ENCODE measurements at places on chromosomes 3 and 15.

- no peak for DNase-seq
These were observed 157.9 kb upstream of the BHLHE40 start for GRCh38 chr3:4821338-4821737.

- DNase-seq: no peak
These were observed 1.2 kb downstream of the CGNL1 start for GRCh38 chr15:57377478-57377847.

GRCh38 chr3:59084583-59084982, 34.8 kb upstream of the CFAP20DC start:
- no peak for DNase-seq

- no peak for DNase-seq
These were observed 214.6 kb upstream of the MDFIC2 start for GRCh38 chr3:70527026-70527425.

DNA sequence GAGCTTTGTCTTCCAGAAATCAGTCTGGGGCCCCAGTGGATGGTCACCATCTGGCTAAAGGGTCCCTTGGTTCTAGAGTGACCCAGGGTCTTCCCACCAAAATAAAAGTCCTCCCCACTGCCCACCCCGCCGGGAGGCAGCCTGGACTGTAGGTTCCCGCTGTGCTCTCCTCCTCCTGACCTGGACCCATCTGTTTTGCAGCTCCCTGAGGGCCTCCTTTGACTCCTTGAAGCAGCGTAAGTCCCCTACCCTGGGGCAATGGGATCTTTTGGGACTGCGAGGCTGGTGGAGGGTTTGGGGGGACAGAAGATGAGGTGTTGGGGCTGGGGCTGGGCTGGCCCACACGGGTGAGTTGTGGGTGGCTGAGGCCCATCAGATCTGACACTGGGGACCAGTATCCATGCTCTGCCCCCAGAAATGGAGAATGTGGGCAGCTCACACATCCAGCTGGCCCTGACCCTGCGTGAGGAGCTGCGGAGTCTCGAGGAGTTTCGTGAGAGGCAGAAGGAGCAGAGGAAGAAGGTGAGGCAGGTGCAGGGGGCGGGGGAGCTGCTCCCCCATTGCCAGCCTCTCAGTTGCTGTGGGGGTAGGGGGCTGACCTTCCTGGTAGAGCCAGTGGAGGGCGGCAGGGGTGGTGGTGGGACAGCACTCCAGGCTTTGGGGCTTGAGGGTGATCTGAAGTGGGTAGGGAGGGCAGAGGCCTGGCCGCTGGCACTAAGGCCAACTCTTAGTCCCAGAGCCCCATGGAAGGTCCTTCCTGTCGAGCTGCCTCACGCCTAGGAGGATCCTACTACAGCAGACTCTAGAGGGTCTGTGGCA, 30.4 kb downstream of the PSTPIP1 start:
- no peak for DNase-seq

DNA sequence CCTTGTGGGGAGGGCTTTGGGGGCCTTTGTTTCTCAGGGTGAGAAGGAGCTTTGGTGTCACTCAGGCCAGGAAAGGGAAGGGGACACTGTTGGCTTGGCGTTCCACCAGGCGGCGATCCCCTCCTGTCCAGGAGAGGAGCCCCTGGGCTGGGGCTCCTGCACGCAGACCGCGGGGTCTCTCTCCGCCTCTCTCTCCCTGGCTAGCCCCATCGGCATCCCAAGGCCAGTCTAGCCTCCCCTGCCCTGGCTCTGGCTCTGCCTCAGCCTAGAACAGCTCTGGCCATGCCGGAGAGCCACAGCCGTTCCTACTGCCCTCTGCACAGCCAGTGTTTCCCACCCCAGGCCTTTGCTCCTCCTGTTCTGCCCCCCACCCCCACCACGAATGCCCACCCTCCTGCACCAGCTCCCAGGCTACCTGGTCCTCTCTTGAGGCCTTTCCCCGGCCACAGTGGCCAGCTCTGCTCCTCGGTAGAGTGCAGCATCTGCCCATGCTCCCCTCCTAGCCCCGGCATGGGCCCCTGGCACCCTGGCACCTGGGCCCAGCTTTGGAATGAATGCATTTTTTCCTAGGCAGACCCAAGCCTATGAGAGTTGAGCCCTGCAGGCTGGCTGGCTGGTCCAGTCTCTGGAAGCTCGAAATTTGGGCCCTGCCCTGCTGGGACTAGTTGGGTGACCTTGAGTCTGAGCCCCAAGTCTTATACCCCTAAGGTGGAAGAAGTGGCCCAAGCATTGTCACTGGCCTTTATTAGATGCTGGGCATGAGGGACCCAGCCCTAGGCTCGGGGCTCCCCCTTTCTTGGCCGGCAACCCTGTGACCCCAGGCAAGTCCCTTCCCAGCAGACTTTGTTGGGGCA, 2.4 kb downstream of the PLXNA1 start:
- no peak for DNase-seq

DNA sequence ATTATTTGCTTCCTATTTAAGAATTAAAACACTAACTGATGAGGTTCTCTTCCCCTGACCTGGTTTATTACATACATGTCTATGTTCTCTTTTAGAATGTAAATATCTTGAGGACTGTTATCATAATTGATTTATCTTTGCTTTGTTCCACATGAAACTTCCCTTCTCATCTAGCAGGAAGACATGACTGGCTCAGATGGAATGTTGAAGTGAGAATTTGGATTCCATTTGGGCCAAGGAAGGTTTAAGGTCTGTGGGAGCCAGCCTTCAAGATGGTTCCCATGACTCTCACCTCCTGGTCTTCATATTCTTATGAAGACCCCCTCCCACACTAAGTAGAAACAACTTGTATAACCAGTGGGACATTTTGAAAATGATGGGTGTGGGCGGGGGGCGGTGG, 222.2 kb upstream of the GADL1 start:
- no peak for DNase-seq

DNA sequence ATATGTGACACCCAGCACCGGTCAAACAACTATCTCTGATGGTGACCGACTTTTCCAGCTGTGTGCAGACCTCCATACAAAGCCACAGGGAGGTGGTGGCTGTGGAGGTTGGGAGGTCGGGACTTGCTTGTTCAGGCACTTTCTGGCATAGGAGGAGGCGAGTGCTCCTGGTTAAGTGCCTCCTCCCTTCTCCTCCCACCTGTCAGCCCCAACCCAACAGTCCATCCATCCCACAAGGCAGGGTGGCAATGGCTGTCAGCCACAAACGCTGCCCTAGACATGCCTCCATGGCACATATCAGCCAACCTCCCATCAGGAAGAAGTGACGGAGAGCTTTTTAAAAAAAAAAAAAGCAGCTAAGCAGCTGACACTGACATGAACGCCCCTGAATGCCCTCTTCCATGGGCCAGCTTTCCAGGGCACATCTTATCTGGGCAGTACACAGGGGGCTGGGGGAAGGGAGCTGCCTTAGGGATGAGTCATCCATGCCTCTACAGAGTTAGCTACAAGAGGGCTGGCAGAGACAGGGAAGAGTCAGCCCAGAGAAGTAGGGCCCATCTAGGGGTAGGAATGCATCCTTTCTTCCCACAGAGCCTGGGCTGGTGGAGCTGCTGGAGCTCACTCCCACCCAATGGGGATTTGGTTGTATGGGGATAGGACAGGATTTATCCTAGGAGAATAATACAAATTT, 41.2 kb downstream of the CCDC12 start:
- DNase-seq: no peak

GRCh38 chr15:77410701-77411618, 8.9 kb downstream of the PEAK1 start:
- DNase-seq: no peak

- DNase-seq: no peak
These were observed 108.0 kb downstream of the CMSS1 start for GRCh38 chr3:99925584-99926230.

DNA sequence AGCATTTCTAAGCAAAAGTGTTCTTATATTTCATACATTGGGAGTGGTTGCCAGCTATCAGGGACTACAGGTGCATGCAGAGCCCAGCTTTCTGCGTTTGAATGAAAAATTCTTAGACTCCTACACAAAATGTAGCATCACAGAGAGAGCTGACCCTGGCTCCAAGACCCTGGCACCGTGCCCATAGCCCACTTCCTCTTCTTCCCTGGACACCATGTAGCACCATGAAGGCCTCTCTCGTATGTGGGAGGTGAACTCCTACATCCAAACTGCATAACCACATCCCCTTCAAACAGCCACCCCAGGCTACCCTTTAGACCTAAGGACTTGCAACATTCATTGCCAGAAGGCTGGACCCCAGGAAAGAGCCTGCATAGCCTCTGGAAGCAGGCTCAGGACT, 35.8 kb upstream of the ATOSA start:
- DNase-seq: no peak

All from CD4-positive, alpha-beta T cell treated with Interleukin-10 for 1 hour (primary cell).